ENCODE measurements at places on chromosomes 2 and 18.

- no peak for DNase-seq
Measured at GRCh38 chr2:171419333-171419732, 14.5 kb downstream of the METTL8 start.

GRCh38 chr2:16665748-16666448 lies at the start of gene CYRIA:
CYRIA (minus strand) TSS chr2:16665834; CDS start chr2:16588119, 77,715 bp downstream.
- peak; percentile 45 for DNase-seq

DNA sequence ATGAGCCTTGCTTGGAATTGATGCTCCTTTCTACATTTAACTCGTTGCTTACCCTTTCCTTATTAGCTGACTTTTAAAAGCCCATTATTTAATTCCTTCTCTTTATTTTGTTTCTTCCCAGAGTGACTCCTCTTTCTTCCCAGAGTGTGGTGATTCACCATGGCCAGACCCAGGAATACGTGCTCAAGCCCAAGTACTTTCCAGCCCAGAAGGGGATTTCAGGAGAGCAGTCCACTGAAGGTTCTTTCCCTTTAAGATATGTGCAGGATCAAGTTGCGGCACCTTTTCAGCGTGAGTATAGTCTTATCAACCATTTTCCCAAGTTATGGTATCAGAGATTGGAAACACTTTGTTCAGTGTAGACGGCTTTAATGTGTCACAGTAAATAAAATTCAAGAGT lies 163.7 kb downstream of the LTBP1 start:
- DNase-seq, result no peak

DNA sequence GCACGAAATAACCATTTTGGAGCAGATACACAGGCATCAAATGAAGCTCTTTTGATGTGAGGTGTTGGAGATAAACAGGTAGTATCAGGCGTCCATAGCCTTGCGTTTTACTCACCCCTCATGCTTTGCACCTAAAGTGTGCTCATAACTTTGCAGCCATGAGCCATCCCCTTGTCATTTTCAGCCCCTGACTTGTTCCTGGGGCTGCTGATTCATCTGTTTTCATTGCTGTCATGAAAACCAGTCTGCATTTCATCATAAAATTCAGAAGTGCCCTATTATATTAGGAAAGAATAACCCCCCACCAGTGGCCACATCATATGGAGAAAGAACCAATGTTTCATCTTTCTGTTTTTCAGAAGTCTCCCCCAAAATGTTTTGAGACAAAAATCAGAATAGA lies 329.7 kb upstream of the NRP2 start:
- DNase-seq, result no peak

GRCh38 chr2:134609924-134610513 lies 108.8 kb downstream of the TMEM163 start:
- DNase-seq, result no peak

DNA sequence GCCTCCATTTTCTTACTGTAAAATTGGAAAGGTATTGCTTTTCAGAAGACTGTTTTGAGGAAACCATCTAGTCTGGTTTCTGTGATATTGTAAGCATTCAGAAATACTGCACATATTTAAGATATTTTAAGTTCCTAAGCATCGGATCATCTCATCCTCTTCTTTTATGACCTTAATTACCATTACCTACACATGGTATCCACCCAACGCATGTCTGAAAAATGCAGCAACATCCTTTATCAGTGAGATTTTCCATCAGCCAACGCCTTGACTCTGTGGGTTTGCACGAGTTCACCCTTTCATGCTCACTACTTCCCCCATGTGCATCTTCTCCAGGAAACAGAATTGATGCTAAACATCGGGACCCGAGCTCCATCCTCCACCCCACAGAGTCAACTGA lies 84.3 kb downstream of the COL4A4 start:
- DNase-seq, result no peak

DNA sequence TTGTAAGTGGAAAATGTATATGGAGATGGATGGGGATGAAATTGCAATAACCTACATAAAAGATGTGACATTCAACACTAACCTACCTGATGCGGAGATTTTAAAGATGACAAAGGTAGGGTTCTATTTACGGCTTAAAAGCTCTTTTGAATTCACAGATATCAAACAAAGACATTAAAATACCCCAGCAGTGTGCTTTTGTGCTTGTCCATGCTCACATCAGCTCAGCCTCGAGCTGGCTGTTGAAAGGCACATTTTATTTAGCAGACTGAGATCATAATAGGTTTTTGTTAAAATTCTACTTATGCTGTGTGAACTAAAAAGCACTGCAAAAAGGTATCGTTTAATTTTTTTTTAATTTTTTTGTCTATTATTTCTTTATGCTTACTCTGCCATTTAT lies 96.0 kb upstream of the CDCA7 start:
- no peak for DNase-seq

GRCh38 chr18:22816266-22817176 lies 116.6 kb upstream of the RBBP8 start:
- no peak for DNase-seq

DNA sequence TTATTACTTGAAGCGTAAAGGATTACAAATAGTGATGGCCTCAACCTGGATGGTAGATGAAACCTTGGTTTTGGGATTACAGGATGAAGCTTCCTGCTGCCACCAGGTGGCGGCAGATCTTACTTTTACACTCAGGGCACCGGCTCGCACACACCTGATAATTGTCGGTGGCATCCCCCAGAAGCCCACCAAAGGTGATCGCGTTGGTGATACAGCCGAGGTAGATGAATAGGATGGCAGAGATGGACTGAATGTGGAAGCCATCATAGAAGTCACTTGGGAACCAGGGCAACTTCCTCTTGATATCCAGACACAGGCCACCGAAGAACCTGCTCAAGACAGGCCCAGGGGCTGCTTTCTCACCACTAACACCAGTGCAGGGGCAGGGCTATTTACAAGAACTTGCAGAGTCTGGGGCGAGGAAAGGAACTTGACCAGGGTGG lies 51.8 kb downstream of the MTHFD2 start:
- peak; percentile 37 for DNase-seq

GRCh38 chr2:203501873-203502272 lies 33.2 kb downstream of the RAPH1 start:
- no peak for DNase-seq

GRCh38 chr2:136021976-136022375 lies 36.5 kb upstream of the DARS1 start:
- no peak for DNase-seq

DNA sequence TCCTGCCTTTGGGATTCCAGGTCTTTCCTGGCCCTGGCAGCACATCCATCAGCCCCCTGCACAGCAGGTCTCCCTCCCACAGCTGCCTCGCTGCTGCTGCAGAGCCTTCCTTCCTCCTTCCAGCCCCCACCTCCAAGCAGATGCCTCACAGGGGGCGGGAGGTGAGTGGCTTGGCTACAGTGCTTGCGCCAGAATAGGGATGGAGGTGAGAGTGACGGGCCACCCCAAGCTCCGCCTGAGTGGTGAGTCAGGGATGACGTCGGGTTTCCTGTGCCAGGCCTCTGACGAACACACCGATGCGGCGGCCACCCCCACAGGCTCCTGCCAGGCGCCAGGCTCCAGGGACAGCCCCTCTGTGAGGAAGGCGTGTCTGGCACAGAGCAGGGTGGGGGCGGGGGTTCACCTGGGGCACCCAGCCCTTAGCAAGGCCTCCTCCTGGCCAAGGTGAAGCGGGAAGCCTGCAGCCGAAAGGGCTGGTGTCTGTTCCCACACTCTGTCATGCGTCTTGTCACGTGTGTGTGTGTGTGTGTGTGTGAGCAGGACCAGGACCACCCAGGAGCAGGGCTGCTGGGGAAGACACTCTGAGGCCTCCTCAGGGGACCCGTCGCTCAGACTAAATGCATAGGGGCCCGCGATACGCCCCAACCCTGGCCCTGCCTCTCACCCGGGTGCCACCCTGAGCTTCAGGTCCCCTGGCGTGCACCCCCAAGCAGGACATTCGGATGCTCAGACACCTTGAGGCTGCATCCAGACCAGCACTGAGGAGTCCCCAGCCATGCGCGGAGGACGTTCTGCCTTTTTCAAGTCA lies 3.4 kb upstream of the DUSP2 start:
- DNase-seq, result peak; percentile 97

DNA sequence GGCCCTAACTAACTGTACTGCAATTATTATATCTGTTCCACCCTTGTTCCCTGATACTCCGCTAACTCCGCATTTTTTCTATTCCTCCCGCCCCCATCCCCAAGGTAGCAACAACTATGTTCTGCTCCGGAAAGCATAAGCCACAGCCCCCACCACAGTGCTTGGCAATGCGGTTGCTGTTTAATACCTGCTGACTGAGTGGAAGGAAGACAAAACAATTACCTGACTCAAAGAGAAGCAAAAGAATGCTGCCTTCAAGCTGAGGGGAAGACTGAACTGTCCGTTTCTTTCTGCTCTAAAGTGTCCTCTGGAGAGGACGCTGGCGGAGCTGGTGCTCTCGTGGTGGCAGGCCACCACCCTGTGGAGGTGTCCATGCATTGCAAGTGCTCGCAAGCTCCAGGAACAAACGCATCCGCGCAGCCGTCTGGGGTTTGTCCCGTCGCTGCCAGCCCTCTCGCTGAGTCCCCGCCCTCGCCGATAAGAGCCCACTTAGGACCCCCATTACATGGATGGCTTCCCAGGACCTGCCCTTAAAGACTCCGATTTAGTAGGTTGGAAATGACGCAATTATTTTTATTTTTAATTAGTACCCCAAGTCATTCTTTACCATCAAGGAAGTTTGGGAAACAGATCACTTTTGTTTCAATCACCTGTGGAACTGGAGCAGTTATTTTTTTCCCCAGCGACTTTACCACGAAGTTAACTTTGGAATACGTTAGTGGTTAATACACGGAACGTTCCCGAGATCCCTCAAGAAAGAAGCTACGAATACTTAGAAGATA lies 1.6 kb upstream of the MYL12A start:
- peak; percentile 75 for DNase-seq

DNA sequence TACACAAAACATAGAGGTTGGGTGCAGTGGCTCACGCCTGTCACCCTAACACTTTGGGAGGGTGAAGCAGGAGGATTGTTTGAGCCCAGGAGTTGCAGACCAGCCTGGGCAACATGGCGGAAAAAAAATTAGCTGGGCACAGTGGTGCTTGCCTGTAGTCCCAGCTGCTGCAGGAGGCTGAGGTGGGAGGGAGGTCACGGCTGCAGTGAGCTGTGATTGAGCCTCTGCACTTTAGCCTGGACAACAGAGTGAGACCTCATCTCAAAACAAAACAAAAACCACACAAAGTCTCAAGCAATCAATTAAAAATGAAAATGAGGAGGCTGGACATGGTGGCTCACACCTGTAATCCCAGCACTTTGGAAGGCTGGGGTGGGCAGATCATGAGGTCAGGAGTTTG lies 4.9 kb downstream of the NOP58 start:
- no peak for DNase-seq

GRCh38 chr18:46068763-46069162 lies 3.3 kb downstream of the PSTPIP2 start:
- DNase-seq, result no peak

DNA sequence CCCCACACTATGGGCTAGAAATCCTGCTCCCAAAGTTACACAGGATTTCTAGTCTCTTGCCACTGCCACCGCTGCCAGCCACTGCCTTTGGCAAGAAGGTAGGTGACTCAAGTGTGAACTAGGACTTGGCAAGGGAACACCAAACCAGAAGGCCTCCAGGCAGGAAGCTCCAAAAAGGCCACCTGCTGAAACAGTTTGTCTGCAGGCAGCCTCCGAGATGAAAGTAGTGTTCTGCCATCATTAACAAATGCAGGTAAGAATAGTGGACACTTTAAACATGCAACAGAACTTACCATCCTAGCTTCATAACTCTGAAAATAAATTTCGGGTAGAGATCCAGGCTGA lies 3.9 kb downstream of the ANKRD44 start:
- peak; percentile 23 for DNase-seq

GRCh38 chr2:240287496-240288086 lies 147.1 kb upstream of the OTOS start:
- DNase-seq, result no peak

DNA sequence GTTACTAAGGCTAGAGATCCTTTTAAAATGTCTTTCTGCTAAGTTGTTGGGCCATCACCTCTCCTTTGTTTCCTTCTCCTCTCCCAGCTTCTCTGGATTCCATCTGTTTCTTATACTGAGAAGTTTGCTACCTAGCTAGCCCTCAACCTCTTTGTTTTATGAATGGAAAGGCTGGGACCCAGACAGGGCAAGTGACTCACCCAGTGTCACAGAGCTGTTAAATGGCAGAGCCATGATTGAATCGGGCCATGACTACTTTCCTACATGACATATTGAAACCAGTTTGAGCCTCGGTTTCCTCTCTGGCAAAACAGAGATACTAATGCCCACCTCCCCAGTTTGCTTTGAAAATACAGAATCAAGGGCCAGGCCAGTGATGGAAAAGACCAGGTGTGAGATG lies 24.1 kb downstream of the REEP1 start:
- DNase-seq, result no peak

GRCh38 chr2:16338026-16338425 lies 327.6 kb downstream of the CYRIA start:
- no peak for DNase-seq

DNA sequence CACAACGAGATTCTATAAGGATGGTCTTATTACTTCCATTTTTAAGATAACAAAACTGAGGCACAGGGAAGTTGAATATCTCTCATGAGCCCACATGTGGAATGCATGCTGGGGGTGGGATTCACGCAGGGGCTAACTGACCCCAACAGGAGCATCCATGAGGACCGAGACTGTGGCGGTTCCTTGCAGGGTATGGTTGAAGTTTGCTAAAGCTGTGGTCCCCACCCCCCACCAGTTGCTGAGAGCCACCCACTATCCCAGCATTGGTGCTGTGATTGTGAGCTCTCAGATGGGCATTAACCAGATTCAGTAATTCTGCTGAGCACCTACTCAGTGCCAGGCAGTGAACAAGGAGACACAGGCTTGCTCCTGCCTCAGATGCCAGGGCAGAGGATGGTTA lies 116.0 kb upstream of the TEX51 start:
- DNase-seq, result no peak

DNA sequence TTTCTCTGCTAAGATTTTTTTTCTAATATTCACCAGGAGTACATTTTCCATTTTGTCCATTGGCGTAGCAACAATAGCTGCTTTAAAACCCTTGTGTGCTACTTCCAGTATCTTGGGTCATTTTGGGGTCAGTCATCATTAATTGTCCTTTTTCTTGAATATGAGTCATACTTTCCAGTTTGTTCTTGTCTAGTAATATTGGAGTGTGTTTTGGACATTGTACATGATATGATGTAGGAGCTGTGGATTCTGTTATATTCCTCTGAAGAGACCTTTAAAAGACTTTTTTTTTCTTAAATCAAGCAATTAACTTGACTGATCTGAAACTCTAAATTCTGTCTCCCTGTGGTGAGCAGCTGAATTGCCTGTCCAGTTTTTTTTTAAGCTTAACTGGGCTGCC lies 40.8 kb downstream of the AGPS start:
- no peak for DNase-seq

DNA sequence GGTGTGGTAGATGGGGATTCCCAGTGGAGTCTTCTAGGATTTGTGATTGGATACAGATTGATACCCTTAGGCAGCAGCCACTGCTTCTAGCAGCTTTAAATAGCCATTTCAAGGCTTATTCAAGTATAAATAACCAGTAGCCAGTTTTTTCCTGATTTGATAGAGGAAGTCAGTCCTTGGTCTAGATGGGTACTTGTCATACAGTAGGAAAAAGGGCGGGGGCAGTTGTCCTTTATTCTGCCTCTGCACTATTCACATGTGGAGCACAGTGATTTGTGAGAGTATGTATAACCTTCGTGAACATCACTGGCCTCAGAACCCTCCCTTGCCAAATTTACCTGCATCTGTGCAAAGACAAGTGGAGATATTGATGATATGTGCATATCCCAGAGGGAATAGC lies 6.8 kb downstream of the PPP1CB start:
- no peak for DNase-seq

- DNase-seq, result no peak
Measured at GRCh38 chr2:42036940-42037339, 10.9 kb upstream of the PKDCC start.

- DNase-seq, result no peak
Measured at GRCh38 chr18:61281431-61281830, 51.8 kb upstream of the CDH20 start.
